Inflammatory macrophage treated with lipopolysaccharide for 4 hours (primary cell): ENCODE measurements at places on chromosomes 1 and 21.

GRCh38 chr1:162357681-162358266 lies 18.9 kb downstream of the SPATA46 start:
- peak; percentile 51 for DNase-seq

GRCh38 chr1:219555031-219555692 lies 57.7 kb downstream of the ZC3H11B start:
- no peak for DNase-seq

- no peak for DNase-seq
These were observed 3.0 kb downstream of the GPR61 start for GRCh38 chr1:109542657-109543056.

- no peak for DNase-seq
These were observed 305.9 kb upstream of the USP25 start for GRCh38 chr21:15423676-15424445.

DNA sequence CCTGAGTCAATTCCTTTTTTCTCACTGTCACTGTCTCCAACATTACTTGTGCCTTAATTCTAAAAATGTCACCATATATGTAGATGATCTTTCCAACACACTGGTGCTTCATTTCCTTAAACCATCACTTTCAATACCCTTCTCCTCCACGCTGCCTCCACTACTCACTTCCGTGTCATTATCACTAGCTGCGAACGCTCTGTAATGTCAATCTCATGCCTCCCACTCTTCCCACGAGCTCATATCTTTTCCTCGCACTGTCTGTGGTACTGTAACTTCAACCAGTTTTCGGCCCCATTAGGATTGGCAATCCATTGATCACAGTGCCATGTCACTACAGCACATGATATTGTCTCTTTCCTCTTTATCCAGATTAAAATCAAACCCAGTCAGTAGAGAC lies 61.6 kb downstream of the PLD5 start:
- DNase-seq, result no peak

DNA sequence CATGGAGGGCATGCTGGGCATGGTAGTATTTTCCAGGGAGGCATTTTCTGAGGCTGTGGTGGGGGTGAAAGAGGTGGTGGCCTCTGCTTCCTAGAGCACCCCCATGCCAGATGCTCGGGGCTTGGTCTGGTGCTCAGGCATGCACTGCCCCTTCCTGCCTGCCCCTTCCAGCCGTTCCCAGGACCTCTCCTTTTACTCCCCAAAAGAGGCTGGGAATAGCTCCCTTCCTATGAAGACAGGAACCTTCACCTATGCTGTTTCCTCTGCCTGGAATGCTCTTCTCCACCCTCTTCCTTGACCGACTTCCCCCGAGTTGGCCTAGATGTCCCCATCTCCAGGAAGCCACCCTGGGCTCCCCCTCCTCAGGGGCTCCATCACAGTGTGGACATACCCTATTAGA lies 9.1 kb downstream of the EDN2 start:
- DNase-seq, result no peak

- DNase-seq, result no peak
These were observed 164.2 kb downstream of the RHOU start for GRCh38 chr1:228899421-228899956.
